Stimulated activated CD8-positive, alpha-beta memory T cell treated with anti-CD3 and anti-CD28 coated beads, Interleukin-7, amount 100 ng/mL, for 4 hours (primary cell): ENCODE measurements at places on chromosomes 13 and 19.

DNA sequence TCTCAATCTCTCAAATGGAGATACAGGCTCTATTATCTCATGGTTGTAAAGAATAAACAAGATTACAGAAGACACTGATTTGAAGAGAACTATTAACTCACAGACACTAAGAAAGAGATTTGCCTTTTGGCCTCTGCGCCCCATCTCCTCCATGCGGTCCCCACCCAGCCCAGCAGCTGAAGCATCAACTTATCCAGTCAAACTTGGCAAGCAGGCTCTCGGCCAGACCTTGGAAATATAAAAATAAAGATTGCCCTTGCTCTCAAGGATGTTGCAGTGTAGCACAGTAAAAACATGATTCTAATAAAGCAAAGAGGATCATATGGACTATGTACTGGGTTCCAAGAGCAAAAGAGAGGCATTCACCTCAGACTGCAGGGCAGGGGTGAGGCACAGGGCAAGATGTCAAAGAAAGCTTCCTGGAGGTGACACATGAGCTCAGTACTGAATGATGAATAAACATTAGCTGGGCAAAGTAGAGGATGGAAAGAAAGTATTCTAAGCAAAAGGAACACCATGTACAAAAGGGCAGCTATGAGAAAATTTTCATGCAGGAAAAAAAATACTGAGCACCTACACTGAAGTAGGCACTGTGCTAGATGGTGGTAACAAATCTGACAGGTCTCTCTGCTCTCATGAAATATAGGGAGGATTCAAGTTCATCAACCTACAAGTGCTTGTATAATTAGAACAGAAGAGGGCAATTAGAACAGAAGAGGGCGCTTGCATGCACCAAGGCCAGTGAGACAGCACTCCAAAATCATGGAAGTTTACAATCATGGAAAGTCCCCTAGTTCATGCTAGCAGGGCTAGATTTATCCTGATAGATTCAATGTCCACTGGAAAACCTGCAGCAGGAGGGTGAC, 85.0 kb downstream of the SACS start:
- no peak for DNase-seq

DNA sequence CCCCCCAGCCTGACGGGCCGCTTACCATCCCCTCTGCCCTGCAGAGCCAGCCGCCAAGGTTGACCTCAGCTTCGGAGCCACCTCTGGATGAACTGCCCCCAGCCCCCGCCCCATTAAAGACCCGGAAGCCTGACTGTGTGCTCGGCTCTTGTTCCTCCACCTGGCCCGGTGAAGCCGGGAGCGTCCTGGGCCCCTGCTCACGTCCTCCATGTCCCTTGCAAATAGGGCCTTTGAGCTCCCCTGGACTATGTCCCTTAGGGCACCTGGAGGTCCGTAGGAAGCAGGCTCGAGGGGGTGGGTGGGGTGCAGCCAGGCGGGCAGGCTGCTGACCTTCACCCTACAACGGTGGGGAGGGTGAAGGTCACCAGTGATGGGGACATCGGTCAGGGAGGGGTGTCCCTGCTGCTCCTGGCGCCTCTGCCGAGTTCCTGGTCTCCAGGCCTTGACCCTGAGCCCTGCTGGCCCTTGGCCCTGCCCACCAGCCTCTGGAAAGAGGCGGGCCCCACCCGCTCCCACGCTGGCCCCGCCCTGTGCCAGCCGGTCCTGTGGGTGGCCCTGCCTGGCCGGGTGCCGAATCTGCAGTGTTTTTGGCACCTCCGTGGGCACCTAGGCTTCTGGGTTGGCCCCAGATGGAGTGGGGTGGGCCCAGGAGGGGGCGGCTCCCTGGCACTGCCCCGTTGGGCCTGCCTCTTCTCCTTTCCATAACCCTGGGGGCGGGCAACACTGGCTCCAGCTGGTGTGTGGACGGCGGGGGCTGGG, 3.3 kb downstream of the ATP5F1D start:
- no peak for DNase-seq

DNA sequence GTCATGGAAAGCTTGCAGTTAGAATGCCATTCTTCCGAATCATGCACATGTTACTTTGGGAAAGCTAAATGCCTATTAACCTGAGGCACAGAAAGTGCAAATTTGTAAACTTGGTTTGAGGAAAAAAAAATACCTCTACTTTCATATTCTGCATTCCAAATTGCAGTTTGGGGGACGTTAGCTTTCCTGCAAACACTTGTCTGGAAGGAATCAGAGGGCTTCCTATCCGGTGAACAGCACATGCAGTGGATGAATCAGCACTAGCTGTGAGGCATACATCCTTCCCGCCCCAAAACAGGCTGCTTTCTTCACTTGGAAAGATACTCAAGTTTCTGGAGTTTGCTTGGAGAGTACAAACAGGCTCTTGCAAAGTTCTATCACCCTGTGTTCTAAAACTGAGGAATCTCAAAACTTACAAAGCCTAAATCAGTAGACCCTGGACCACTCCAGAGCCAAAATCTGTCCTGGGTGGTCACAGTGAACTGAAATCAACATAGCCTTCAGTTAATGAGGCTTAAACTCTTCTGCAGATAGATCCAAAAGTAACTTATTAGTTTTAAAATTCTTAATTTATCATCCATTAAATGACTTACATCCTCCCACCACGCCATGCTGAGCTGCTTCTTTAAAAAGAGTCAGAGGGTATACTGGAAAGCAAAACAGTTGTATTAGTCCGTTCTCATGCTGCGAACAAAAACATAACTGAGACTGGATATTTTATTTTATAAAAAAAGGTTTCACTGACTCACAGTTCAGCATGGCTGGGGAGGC, 802.3 kb upstream of the ARGLU1 start:
- DNase-seq = no peak

- DNase-seq = no peak
Observed at GRCh38 chr13:22703601-22704209, 477.1 kb upstream of the SGCG start.

DNA sequence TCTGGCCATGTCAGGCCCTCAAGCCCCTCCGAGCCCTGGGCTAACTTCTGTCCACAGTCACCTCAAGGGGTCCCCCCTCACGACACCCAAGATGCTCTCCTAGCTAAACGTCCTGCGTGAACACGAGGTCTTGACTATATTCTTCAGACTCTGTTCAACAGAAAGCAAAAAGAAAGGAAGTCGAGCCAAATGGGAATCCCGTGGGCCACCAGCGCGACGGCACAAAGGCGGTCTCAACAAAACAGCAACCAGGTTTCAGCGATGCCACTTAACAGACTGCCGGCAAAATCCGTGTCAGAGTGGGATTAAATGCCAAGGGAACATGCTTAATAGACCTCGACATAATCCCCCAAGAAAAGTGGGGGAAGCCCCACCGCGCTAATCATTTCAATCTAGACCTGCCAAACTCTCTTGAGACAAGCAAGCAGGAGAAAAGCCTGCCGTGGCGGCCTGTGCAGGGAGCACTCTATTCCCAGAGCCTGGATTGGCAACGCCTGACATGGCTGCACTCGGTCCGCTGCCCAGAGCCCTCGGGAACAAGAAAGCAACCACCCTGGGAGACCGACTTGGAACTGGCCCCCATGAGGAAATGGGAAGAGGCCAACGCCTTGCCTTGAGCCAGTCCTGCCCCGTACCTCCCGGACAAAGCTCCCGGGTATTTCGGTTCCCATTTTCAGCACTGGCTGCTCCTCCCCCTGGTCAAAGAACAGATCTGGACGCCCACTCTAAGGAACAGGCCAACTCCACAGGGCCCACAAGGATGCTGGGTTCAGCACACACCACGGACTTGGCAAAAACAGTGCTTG, 16.0 kb downstream of the ZC3H4 start:
- DNase-seq = no peak

- DNase-seq = no peak
Observed at GRCh38 chr13:107819071-107819470, 396.3 kb downstream of the LIG4 start.

GRCh38 chr13:36417331-36417730, 15.0 kb upstream of the CCNA1 start:
- no peak for DNase-seq

GRCh38 chr13:76225815-76226489, 589.8 kb downstream of the LMO7 start:
- no peak for DNase-seq

DNA sequence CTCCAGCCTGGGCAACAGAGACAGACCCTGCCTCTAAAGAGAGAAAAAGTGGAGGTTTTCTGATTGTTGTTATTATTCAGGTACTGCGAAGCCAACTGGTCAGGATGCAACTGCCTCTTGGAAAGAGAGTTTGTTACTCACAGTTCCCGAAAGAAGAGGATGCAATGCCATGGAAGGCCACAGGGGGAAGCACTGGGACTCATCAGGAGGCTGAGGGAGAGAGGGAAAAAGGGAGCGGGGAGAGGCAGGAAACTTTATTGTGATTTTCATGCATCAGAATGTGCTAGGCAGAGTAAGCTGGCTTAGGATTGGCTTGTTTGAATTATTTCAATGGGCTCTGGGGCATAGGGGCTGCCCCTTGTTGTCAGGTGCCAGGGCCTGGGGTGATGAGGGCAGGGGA, 27.6 kb downstream of the MYO9B start:
- no peak for DNase-seq

- no peak for DNase-seq
Observed at GRCh38 chr13:33483471-33483870, 197.9 kb upstream of the STARD13 start.

GRCh38 chr19:48606463-48607358, at the start of gene SPACA4:
Gene SPACA4, plus strand, starts transcription at chr19:48606742. Its CDS starts 237 bp downstream, at chr19:48606979.
- DNase-seq = no peak

DNA sequence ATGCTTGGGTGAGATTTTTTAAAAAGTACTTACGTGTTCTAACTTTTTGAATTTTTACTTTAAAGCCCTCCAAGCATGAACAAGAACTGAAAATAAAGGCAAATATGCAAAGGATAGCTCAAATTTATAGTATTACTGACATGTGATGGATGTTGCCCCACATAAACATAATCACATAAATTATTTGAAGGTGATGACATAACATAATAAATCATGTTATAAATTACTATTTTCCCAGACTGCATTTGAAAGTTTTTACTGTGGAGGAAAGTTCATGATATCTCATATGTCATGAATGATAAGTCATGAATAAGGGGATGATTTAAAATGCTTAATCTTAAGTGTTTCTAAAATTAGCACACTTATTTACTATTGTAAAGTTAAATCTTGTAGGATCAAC, 705.7 kb upstream of the SLITRK1 start:
- DNase-seq = no peak

GRCh38 chr13:103218253-103218652, 152.0 kb upstream of the SLC10A2 start:
- no peak for DNase-seq

- DNase-seq = no peak
Observed at GRCh38 chr19:47729799-47730520, 15.4 kb upstream of the NOP53 start.

DNA sequence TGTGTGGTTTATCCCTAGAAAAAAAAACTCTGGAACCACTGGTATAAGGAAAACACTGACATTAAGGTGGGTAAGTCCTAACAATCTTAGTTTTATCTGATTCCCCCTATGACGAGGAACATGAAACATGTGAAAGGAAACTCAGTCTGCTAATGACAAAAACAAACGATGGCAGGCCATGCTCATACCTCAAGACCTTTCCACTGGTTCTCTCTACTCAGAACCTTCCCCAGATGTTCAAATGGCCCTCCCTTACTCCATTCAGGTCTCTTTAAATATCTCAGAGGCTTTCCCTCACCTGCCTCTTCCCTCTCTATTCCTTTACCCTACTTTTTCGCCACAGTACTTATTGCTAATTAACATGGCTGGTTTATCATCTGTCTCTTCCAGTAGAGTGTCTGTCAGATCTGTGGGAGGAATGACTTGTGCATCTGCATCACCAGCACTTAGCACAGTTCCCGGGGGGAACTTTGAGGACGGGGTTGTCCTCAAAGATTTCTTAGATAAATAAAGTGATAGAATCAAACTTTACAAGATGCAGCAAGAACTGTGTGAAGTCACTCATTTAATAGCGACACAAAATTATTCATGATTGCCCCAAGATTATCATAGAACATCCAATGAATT, 1.5 kb downstream of the TUBGCP3 start:
- DNase-seq = no peak

DNA sequence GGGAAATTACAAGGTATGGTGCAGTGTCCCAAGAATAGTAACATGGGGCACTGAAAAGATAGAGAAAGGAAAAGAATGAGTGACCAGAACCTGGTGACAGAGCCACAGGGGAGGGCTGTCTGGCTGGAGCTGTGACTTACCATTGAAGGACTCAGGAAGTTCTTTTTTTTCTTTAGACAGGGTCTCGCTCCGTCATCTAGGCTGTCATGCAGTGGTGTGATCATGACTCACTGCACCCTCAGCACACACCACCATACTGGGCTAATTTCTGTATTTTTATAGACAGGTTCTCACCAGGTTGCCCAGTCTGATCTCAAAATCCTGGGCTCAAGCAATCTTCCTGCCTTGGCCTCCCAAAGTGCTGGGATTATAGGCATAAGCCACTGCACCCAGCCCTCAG, 8.8 kb upstream of the CPB2 start:
- DNase-seq = no peak

DNA sequence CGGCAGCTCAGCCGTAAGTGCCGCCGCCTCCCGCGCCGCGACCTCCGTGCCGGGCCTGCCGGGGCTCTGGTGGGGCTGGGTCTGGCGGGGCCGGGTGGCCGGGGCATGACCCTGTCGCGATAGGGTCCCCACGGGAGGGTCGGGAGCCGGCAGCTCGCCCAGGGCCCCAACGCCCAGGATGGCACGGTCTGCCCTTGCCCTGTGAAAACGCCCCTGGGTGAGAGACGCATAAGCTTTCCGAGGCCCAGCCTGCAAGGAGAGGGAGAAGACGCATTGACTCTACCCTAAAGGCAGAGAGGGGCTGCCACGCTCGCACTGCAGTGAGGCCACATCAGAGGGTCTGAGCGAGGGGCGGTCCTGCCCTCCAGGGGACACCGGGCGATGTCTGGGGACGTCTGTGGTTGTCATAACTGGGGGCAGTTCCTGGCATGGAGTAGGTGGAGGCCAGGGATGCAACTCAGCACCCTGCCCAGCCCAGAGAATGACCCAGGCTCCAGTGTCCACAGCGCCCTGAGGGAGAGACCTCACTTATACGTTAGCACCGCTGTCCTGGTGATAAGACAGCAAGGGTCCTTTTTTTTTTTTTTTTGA, 539 bp downstream of the ZNF554 start:
- DNase-seq = no peak

DNA sequence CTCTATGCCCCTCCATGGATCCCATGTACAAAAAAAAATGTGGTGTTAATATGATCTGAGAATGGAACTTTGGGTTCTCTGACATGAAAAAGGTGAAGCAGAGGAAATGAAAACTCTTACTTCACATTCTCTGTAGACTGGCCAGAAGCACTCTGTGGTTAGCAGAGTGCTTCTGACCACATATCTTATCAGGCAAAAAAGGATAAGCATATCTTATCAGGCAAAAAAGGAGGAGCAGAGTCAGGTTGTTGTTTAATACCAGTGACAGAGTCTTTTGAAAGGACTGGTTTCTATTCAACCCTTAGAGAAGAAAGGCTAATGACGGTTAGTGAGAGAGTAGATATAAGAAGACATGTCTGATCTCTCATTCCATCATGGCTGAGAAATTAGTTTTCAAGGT, 1404.8 kb downstream of the SLITRK1 start:
- DNase-seq = no peak

DNA sequence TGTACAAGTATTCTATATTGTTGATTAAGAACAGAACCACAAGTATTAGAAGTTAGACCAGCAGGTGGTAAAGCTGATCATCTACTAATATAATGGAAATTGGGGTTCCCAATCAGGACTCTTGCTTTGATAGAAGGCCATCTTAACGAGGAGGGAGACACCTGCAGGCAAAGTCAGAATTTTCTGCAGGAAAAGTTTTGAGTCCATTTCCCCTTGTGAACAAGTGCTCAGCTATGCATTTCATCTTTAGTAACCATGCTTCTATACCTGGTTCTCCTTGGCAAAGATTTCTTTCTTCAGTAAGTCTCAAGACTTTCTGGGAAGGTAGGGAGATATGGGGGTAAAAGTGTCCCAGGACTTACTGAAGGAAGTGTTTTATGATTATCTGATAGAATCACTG, 36.1 kb upstream of the USPL1 start:
- DNase-seq = no peak
